ENCODE measurements at places on chromosomes 3 and 15. TPM values are rescaled to one million over a fixed set of nuclear protein-coding genes. Genes with fewer than 3 reads are reported as not detected.
A peak's percentile ranks its signal among the peaks of the same experiment; 100 is the strongest.

GRCh38 chr3:136343873-136344555 lies 93.9 kb downstream of the PCCB start:
- peak; percentile 95 for DNase-seq

DNA sequence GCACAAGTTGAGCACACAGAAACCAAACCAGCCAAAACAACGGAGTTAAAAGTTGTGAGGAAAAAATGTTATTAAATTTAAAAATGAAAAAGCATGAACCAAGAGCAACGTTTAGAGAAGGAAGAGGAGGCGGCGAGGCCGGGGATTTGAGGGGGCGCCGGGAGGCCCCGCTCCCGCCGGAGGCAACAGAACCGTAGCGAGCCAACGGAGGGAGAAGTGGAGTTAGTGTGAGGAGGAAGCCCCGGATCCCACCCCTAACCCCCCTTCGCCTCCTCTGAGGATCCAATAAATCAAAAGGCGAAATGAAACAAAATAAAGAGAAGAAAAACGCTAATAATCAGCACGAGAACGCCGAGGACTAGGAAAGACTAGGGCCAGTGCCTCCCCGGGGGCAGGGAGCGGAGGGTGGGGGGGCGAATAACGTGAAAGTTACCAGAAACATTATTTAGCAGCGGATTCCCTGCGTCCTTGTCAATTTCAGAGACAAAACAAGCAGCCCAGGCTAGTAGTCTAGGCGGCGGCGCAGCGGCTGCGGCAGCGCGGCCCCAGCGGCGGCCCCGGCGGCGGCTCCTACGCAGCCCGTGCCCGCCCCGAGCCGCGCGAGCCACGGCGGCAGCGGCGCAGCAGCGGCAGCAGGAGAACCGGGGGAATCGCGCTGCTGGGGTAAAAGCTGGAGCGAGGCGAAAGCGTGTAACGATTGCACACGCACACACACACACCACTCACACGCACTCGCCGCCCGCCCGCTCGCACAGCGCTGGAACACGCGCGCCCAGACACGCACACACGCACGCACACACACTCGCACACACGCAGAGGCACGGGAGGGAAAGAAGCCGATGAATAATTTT lies 1.7 kb downstream of the MEIS2 start:
- peak; percentile 51 for DNase-seq

GRCh38 chr3:99850608-99851007 lies 32.9 kb downstream of the CMSS1 start:
- no peak for DNase-seq

The DAZL gene
- not detected for total RNA-seq

The TMEM212 gene
- not detected for total RNA-seq

The C15orf61 gene
- 4.0 TPM for total RNA-seq
